Activated CD4-positive, CD25-positive, alpha-beta regulatory T cell (primary cell): ENCODE measurements at places on chromosomes 5 and 9.

GRCh38 chr9:131366761-131367401 is 27.0 kb upstream of the PRRC2B start:
- DNase-seq: no peak

- no peak for DNase-seq
Measured at GRCh38 chr5:81825237-81825636, 74.3 kb upstream of the SSBP2 start.

GRCh38 chr5:127980843-127981242 is 102.7 kb upstream of the SLC12A2 start:
- no peak for DNase-seq

DNA sequence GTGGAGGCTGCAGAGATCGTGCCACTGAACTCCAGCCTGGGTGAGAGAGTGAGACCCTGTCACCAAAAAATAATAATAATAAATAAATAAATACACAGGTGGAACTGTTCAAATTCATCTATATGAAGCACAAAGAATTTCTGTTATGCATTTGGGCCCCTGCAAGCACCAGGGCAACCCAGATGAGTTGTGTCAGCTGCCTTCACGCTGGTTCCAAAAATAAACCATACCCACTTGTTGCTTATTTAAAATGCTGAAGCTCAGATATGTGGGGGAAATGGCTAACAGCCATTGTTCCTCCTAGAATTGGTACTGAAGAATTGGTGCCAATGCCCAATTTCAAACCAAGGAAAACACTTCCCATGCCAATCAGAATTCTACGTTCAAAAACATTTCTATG is 10.5 kb upstream of the C5orf15 start:
- DNase-seq: no peak

- no peak for DNase-seq
Measured at GRCh38 chr5:82259172-82259800, 18.9 kb downstream of the RPS23 start.

DNA sequence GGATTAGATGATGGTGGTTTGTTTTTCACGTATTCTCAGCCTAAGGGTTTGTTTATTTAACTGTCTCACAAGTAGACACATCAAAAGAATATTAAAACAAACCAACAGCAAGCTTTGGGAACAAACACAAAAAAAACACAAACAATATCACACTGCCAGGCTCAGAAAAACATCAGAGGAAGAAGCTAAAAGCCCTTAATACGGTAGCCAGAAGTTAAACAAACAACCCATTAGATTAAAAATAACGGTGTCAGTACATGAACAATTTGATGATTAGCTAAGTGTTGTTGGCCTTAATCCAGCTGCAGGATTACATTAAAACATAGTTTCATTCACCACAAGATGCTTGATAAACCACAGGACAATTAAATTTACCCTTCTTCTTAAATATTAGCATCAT is 15.9 kb upstream of the DMRT2 start:
- DNase-seq: no peak

- DNase-seq: no peak
Measured at GRCh38 chr5:16812911-16813310, 123.2 kb downstream of the MYO10 start.

DNA sequence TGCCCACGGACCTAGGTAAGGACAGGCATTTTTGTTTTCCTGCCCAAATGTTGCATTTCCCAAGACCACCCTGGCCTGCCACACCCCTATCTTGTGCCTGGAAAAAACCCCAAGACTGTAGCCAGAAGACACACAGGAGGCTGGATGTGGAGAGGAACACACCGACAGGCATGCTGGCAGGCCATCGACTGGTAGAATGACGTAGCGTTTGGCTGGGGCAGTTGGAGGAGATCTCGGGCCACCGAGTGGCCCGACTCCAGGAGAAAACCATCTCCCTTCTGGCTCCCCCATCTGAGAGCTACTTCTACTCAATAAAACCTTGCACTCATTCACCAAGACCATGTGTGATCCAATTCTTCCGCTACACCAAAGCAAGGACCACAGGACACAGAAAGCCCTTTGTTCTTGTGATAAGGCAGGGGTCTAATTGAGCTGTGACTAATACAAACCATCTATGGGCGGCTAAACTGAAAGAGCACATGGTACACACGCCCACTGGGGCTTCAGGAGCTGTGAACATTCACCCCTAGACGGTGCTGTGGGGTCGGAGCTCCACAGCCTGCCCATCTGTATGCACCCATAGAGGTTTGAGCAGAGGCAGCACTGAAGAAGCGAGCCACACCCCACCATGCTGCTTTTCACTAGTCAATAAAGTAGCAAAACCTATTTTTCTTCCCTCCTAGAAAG is 38.9 kb upstream of the N4BP3 start:
- DNase-seq: no peak

DNA sequence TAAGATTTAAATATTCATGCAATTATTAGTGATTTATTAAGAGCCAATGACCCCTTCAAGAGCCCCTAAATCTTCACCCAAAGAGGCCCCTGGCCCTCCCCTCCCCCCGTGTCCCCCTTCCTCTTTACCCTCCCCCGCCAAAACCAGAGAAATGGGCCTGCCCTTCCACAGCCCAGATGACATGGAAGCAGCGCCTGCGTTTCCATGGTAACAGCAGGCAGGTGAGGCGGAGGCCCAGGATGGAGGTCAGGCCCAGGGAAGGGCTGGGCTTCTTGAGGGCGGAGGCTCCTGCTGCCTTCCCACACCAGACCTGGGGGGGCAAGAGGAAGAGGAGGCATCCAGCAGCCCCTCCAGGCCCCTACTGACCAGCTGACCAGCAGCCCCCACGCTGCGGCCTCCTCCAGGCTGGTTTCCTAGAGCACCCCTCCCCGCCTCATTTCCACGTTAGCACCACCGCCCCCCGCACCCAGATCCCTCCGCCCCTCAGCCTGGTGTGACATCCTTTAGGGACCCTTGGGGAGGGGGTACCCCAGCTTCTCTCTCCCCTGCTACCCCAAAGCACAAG is 37.4 kb downstream of the UNC5A start:
- no peak for DNase-seq

- DNase-seq: no peak
Measured at GRCh38 chr9:31027678-31028077, 1356.8 kb upstream of the ACO1 start.

- no peak for DNase-seq
Measured at GRCh38 chr9:82105729-82106128, 117.2 kb downstream of the SPATA31D1 start.

DNA sequence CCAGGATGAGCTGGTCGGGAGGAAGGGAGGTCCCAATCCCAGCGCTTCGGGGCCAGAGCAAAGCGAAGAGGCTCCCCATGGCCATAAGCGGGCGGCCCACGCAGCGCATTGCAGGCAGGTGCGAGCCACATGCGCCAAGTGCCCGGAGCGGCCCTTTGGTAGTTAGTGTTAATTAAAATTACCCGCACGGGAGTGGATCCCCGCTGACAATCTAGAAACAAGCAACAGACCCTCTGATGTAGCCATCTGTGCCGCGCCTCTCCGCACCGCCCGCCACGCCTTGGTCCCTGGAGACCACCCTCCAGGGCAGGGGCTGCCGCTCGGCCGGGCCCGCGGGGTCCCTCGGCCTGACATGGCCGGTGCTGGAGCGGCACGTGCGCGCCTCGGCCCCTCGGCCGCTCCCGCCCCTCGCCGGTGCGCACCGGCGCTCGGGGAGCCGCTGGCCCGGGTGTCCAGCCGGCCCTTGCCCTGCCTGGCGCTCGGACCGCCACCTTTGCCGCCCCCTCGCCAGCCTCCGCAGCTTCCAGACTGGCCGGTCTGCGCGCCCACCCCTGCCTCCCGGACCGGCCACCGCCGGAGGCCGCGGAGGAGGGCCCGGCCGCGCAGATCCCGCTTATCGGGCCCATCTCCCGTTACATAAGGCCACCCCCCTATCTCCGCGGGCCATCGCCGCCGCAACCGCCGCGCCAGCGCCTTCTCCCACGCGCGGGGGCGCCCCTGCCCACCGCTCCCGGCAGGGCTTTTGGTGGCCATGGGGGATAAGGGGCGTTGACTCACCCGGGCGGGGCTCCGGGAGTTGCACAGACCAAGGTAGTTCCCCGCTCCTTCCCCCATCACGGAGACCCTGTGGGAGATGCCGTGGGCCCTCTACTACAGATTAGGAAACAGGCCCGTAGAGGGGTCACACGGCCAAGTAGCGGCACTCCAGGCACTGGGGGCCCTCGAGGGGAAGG is 1.9 kb upstream of the IL13 start:
- DNase-seq: no peak

DNA sequence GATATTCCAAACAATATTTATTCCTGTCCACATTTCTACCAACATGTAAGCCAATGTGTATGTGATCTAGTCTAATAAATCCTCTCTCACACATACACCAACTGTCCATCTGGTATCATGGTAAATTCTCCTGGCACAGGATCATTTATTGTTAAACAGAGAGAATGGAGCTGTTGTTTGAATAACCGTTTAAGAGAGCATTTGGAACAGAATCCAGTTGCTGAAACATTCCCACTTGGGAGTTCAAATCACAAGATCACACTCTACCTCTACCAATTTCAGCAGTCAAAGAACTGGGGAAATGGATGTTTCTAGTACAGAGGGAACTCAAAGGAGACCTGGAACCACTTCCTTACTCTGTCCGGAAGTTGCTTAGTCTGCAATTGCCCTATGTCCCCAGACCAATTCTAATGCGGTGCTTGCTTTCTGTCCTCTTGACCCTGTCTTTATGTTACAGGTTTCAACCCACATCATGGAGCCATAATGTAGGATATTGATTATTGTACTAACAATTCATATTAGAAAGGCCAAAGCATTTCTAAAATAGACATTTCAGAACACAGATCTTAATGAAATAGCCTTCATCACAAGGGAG is 488.4 kb downstream of the SEMA5A start:
- DNase-seq: no peak

DNA sequence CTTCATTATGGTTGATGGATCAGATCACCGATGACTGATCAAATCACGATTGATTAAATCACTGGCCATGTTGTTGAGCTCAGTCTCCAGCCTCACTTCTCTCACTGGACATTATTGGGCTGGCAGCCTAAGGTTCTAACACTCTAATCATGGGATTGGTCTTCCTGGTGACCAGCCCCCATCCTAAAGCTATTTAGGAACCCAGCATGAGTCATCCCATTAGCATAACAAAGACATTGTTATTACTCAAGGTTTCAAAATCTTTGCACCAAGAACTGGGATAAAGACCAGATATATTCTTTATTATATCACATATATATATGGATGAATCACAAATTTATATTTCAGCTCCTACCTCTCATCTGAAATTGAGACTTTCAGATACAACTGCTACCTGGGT is 272.1 kb upstream of the IL12B start:
- DNase-seq: no peak

- no peak for DNase-seq
Measured at GRCh38 chr5:144142824-144143162, 27.7 kb downstream of the YIPF5 start.

DNA sequence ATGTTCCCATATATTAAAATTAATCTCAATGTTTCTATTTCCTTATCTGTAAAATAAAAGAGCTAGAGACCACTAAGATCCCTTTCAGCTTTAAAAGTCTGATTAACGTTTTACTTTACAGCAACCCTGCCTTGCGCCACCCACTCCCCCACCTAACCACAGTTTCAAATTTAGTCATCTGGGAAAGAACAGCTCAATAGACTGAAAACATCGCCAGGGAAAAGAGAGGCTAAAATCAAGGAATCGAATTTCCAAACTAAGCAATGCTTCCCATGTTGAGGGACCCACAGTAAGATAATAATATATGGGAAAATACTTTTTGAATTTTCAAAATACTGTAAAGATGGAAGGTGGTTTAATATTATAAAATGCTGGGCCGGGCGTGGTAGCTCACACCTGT is 6.6 kb downstream of the SAXO1 start:
- DNase-seq: no peak

GRCh38 chr5:154249826-154250225 is 59.3 kb downstream of the GALNT10 start:
- DNase-seq: no peak

- no peak for DNase-seq
Measured at GRCh38 chr5:61254969-61255555, 77.0 kb upstream of the ZSWIM6 start.

DNA sequence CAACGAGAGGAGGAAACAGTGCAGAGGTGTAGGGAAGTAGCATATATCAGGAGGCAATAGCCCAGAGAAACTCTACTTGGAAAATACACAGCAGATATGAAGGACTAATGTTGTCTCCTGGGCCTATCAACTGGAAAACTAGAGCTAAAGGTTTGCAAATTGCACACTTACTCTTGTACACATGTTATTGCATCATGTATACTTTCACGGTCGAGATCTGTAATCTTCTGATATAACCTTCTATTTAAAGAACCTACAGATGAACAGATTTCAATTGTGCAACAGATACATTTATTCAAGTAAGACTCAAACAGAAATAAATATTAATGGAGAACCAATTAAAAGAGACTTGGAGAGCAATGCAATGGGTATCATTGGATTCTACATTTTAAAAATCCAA is 256.3 kb upstream of the TMEM161B start:
- DNase-seq: no peak

DNA sequence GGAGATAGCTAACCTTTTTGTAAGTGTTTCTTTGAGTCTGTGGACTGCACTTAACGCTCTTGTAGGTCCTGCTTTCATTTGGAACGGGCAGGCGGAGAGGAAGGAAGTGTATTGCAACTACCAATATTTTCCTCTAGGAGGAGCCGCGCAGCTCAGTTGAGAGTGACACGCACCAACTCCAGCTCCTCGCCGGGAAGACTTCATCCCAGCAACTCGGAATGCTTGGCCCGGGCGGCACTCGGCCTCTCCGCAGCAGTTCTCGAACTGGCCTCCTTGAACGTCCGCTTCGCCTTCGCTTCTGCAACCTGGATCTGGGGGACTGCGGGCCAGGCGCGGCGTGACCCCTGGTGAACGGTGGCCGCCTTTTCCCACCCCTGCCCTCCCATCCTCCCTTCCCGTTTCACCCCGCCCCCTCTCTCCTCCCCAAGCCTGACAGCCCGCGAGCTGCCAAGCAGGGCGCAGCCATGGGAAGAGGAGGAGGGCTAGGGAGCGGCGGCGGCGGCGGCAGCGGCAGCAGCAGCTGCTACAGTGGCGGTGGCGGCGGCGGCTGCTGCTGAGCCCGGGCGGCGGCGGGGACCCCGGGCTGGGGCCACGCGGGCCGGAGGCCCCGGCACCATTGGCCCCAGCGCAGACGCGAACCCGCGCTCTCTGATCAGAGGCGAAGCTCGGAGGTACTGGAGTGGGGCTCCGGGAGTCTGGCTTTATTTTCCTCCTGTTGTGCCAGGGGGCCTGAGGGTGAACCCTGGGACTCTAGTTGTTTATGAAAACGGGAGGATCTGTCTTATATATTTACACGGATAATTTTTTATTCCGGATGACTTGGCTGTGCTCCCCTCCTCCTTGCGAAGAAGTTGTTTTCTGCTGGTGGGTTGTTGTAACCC is at the start of gene GHR:
TSS of gene GHR (plus strand) at position 155 of the 881 bp plus-strand sequence. CDS start 142,436 bp downstream, outside the sequence.
- no peak for DNase-seq
